Stimulated activated CD8-positive, alpha-beta memory T cell treated with anti-CD3 and anti-CD28 coated beads, Interleukin-2, amount 100 ng/mL, for 1 hour (primary cell): ENCODE measurements at places on chromosomes 5 and 9.

DNA sequence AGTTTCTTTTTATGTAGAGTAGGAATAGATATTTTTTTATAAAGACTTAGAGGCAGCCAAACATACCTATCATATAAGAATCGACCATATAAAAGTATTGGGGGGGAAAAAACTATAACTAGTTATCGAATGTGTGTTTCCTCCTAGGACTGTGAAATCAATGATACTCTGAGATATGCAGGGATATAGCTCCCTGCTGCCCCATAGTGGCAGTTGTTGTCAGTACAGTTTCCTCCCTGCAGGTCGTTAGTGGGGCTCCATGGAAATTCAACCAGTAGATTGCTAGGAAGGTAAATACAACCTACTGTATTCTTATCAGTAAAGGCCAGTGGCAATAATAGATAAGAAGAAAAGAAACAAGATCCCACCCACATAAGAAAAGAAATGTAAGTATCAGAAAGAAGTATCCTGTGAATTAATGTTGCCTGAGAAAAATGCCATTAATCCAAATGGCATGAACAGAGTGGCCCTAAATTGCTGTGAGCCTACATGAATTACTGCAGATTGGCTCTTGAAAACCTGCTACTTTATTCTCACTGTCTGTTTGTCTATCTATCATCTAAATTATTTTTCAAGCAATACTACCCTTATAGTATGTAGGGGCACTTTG, 136.9 kb upstream of the FBN2 start:
- no peak for DNase-seq

- DNase-seq, result no peak
Observed at GRCh38 chr5:124477577-124477976, 268.9 kb downstream of the ZNF608 start.

- DNase-seq, result no peak
Observed at GRCh38 chr9:77582525-77582924, 65.6 kb downstream of the GNA14 start.

GRCh38 chr5:152505442-152506042, 100.5 kb upstream of the NMUR2 start:
- no peak for DNase-seq

DNA sequence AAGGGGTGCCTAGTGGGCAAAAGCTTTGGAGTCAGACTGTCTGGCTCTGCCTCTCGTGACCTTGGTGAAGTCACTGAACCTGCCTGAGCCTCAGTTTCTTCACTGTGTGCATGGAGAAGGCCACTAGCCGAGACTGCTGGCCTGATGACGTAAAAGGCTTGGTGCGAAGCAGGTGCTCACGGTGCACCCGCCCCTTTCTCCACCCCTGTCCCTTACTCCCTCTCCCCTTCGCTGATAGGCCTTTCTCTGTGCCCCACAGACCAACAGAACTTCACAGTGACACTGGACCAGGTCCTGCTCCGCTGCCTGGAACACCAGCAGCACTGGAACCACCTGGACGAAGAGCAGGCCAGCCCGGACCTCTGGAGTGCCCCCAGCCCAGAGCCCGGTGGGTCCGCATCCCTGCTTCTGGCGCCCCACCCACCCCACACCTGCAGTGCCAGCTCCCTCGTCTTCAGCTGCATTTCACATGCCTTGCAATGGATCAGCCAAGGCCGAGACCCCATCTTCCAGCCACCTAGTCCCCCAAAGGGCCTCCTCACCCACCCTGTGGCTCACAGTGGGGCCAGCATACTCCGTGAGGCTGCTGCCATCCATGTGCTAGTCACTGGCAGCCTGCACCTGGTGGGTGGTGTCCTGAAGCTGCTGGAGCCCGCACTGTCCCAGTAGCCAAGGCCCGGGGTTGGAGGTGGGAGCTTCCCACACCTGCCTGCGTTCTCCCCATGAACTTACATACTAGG, 10.4 kb downstream of the FPGS start:
- DNase-seq, result no peak

DNA sequence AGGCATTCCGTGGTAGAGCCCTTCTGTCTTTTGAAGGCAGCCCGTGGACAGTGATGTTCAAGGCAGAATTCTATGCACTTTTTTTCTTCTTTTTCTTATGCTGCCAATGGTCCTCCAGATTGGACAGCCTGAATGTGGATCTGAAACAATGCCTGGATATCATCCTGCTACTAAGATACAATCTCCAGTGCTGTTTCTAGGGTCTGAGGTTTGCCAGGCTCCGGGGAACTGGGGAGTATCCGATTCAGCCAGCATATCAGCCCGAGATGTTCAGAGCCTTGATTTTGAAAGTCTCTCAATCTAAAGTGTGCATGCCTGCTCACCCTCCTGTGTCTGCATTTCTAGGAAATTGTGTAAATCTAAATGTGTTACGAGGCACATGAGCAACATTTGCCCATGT, 103.8 kb upstream of the WWC1 start:
- no peak for DNase-seq

- no peak for DNase-seq
Observed at GRCh38 chr5:32600054-32600622, 14.8 kb downstream of the SUB1 start.

GRCh38 chr5:5350101-5350500, 72.4 kb upstream of the ICE1 start:
- no peak for DNase-seq

- DNase-seq, result no peak
Observed at GRCh38 chr9:121699571-121700164, 48.2 kb downstream of the DAB2IP start.

GRCh38 chr5:79135790-79136553, 24.4 kb downstream of the BHMT start:
- no peak for DNase-seq

GRCh38 chr5:181084621-181085195, 44.6 kb downstream of the BTNL9 start:
- DNase-seq, result no peak

DNA sequence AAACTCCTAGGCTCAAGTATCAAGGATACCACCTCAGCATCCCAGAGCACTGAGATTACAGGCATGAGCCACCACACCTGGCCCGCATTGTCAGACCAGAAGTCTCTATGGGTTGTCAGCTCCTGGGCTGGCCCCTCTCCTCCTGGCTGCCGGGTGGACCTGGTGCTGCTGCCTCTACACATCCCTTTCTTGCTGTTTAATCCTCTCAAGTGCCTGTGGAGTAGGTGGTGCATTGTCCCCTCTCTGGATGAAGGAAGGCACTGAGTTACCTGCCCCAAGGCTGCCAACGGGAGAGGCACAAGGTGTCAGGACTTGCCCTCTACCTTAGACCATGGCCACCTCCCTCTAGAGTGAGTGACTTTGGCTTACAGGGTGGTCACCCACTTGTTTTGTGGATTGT, 37.4 kb downstream of the PHF2 start:
- no peak for DNase-seq

- no peak for DNase-seq
Observed at GRCh38 chr9:127531676-127532075, 80.4 kb downstream of the LRSAM1 start.

- DNase-seq, result no peak
Observed at GRCh38 chr5:78612227-78613150, 36.1 kb downstream of the LHFPL2 start.

GRCh38 chr5:153039501-153039900, 451.0 kb upstream of the GRIA1 start:
- DNase-seq, result no peak

- no peak for DNase-seq
Observed at GRCh38 chr5:81044868-81045267, 84.7 kb downstream of the RASGRF2 start.

GRCh38 chr9:116990592-116990991, 303.5 kb downstream of the TRIM32 start:
- no peak for DNase-seq

DNA sequence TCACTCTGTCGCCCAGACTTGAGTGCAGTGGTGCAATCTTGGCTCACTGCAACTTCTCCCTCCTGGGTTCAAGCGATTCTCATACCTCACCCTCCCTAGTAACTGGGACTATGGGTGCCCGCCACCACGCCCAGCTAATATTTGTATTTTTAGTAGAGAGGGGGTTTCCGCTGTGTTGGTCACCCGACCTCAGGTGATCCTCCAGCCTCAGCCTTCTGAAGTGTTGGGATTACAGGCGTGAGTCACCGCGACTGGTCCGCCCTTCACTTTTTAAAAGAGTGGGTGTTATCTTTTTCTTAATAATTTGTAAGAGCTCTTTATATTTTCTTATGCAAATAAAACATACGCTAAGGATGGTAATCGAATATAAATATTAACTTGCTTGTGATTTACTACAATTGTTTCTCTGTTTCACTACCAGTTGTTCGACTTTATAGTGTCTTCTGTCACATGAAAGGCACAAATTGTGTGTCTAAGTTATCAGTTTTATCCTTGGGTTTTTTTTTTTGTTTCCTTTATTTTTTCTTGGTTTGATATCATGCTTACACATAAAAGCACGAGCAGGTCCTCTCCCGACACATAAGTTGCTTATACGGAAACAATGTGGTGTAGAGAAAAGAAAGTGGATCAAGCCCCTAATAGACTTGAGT, 1.9 kb upstream of the GPBP1 start:
- DNase-seq, result no peak

DNA sequence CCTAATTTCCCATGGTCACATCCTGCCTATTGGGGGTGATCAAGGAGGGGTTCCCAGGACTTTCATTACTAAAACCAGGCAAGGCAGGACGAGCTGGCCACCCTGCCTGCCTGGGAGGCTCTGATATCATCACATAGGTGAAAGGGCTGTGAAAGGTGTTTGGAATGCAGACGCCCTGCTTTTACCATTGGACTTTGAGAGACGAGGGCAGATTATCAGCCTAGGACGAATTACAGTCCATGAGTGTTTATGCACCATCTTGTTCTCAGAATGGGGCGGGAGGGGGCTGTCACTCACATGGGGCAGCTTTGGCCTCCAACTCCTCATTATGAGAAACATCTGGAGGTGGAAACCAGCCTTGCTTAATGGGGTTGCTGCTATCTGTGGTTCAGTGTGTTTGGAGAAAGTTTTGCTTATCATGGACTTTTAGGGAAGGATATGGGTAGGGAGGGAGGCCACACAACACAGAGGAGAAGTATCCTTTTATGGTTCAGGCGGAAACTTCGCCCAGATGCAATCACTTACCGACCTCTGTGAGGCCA, 69.8 kb upstream of the UBTD2 start:
- no peak for DNase-seq

- DNase-seq, result no peak
Observed at GRCh38 chr9:126261584-126262356, 64.9 kb upstream of the MVB12B start.

GRCh38 chr5:75675783-75676182, 41.5 kb downstream of the POC5 start:
- DNase-seq, result no peak

DNA sequence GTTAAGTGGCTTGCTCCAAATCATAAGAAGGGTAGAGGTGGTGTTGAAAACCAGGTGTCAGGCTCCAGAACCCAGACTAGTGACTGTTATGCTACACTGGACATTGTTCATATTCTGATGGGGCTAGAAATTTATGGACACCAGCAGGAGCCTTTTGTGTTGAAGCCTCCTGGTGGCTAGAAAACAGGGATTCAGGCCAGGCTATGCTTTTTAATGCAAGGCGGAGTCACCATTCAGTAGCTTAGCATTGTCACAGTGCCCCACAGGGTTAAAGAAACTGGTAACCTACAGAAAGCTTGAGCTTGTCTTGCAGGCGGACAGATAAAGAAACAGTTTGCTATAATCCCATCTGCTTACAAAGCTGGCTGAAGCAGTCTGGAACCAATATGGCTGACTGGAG, 23.0 kb upstream of the GOLM1 start:
- DNase-seq, result no peak

DNA sequence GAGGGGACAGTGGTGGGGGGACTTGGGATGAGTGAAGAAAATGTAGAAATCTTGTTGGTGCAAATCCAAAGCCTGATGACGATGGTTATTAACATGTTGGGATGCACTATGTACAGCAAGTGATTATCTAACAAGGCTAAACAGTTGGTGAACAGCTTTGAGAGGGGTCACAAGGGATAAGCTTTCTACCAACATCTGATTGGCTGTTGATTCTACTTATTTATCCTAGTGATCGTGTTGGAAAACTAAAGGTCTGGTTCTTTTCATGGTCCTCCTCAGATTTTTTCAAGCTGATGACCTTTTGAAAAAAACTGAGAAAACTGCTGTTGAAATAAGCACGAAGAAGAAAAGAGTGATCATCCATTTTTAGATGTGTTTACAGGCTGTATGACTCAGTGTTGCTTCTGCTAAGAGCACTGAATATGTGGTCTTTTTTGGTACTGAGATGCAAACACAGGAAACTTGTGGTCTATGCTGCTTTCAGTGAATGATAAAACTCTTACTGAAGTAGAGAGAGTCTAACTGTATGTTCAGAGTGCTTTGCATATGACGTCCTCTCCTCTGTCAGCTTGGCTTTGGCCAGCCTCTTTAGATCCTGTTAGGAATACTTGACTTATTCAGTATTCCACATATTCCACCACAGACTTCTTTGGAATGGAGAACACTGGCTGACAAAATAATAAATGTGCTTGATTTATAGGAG, 174.8 kb downstream of the SLF1 start:
- DNase-seq, result no peak

- DNase-seq, result no peak
Observed at GRCh38 chr5:159048298-159048697, 51.4 kb downstream of the EBF1 start.

DNA sequence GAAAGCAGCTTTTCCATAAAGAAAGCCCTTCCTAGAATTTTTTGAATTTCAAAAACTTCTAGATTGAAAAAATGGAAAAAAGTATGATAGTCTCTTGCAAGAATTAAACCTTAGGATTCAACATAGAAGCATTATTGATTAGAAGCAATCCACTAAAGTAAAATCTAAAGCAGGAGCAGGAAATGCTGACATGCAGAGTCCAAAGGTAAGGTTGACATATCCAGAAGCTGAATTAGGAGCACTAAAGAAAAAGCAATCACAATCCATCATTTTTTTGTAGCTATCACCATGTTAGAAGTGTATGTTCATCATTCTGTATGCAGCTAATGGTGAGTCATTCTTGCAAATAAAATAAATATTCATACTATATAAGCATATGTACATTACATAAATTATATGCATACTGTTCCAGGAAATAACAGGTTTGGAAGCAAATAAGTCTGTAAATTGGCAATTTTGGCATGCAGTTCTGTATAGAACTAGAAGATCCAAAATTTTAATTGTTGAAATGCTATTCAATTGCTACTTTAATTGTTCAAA, 39.4 kb upstream of the RNF180 start:
- DNase-seq, result no peak

DNA sequence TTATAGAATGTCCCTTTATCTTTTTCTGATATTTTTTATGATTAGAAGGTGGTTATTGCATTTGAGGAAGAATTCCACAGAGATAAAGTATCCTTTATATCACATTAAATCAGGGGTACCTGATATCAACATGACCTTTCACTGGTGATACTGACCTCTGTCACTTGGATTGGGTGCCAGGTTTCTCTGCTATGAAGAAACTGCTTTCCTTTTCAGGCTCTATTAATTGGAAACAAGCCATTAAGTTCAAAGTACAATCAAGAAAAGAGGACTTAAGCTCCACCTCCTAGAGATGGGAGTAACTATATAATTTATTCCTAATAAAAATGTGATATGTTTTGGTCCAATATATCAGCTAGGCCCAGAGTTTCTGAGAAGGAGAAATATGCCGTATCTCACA, 514.6 kb upstream of the TYRP1 start:
- no peak for DNase-seq
